ENCODE measurements at places on chromosomes 6 and 20.

GRCh38 chr6:33677143-33677660 is 34.3 kb downstream of the UQCC2 start:
- DNase-seq, result no peak

GRCh38 chr20:41862476-41862875 is 244.3 kb upstream of the CHD6 start:
- no peak for DNase-seq

- DNase-seq, result no peak
Observed at GRCh38 chr20:55760586-55760985, 244.7 kb downstream of the CBLN4 start.

GRCh38 chr6:81889377-81890053 is 137.0 kb upstream of the TENT5A start:
- no peak for DNase-seq

DNA sequence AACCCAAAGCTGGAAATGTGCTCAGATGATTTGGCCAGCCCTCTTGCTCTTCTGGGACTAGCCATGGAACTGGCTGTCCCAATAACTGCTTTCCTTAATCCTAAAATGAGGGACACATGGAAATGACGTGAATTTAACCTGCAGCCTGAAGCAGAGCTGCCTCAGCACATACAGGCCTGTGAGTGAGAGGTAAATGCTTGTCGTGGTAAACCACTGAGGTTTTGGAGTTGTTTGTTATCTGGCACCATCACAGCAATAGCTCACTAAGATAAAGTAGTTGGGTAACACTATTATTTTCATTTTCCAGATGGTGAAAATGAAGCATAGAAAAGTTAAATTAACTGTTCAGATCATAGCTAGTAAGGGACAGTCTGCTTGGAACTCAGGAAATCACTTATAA is 333.4 kb upstream of the CHD6 start:
- DNase-seq, result no peak

GRCh38 chr6:157778719-157779118 is 44.3 kb upstream of the SNX9 start:
- no peak for DNase-seq

DNA sequence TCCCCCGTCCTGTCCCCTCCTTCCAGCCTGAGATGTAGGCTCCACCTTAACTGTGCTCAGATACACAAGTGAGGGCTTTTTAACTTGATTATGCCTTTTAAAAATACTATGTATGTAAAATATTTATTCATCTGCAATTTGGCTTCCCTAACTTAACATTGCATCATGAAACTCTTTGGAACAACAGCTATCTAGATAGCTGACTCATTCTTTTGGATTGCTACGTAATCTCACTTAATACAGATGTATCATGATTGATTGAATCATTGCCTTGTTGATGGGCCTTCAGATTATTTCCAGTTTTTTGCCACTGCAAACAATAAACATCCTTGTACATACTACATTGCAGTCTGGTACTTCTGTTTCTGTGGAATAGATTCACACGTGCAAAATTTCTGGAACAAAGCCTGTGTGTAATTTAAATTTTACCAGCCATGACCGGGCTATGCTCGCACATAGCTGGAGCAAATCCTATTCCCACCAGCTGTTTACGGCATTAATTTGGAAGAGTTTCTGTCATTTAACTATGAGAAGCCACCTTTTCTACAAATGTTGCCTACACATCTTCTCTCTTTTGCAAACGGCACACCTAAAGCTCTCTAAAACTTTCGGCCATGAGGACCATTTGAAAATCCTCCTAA is 6.5 kb downstream of the PRND start:
- DNase-seq, result no peak

- DNase-seq, result no peak
Observed at GRCh38 chr6:131950767-131951575, at the start of gene CCN2. CCN2 (minus strand) TSS chr6:131951372; CDS start chr6:131951172, 200 bp downstream.

- peak; percentile 77 for DNase-seq
Observed at GRCh38 chr20:19786311-19786710, 28.3 kb downstream of the RIN2 start.

GRCh38 chr6:11008821-11009220 is 35.3 kb downstream of the ELOVL2 start:
- no peak for DNase-seq

DNA sequence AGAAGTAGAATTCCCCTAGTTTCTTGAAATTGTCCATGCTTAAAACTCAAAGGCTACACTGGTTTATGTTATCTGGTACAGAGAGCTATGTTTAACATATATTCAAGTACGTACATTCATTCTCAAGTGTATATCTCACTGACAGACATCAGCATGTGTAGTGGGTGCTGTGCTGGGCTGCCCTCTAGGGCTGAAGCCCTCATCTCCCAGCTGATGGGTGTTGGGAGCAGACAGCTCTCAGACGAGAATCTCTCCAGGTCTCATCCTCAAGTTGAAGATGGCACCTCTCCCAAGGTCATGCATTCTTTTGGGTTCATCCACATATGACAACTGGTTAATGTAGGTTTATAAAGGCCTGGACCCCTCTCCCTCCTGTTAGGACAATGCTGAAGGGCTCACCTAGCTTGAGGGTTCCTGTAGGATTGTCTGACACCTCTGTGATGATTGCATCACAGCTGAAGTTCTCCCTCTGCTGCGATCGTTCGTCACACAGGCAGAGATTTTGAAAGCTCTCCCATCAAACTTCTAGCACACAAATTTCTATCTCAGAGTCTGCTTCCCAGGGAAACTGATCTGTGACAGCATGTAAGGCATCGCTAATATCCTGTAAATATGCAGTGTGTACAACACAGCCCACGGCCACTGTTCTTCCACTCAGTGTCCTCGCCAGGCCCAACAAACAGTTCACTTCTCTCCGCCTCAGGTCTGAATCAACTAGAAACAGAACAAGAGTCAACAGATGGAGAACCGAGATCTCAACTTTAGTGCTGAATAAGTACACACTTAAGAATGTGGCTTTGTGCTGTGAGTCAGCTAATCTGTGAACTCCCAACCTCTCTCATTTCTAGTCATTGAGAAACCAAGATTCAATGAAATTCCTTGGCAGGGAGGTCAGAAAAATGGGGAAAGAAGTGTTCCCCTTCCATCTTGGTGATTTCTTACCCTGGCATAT is 43.2 kb downstream of the PREP start:
- DNase-seq, result no peak

DNA sequence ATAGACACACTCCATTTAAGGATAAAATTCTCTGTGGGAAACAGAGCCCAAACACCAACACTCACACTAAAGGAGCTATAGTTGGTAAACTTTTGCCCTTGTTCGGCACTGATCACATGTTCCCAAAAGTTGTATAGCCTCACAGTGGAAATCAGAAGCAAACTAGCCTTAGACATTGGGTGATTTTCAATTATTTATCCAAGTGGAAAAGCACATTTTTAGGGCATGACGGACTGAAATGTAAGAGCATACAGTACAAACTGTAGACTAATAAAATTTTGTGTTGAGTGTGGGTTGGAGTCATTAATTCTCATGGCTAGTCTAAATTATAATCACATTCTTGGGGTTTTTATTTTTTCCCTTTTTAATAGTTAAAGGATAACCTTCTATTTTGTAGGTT is 202.4 kb downstream of the MOXD1 start:
- DNase-seq, result no peak

DNA sequence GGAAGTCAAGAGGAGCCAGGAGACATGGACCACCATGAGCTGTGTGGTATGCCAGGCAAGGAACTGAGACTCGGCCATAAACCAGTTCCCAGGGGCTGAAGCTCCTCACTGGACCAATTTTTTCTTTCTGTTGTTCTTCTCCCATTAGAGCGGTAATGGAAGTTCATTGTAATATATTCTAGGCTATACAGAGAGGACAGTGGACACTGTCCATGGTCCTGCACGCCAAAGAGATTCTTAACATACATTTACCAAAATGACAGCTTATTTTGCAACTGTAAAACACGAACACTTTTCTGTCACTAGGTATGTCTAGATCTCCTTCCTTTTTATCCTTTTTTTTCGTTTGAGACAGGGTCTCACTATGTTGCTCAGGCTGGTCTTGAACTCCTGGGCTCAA is 13.1 kb upstream of the DSN1 start:
- no peak for DNase-seq

DNA sequence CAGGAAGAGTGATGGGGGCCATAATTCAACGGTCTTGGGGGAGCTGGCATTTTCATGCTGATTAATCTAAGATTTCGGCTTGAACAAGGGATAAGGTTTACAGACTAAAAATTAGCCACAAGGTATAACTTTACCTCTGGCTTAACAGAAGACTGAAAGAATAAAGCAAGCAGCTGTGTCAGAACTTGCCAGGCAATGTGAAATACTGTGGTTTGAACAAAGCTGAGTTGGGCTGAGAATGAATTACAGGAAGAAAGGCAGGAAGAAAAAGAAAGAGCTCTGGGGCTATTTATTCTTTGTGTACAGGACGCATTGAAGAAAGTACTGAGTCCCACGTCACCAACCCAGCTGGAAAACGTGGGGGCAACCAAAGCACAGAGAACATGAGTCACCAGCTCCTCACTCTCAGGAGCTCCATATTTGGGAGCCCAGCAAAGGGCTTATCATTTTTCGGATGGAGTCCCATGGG is 121.5 kb upstream of the NEDD9 start:
- DNase-seq, result no peak

GRCh38 chr20:48294196-48294595 is 508.9 kb upstream of the SULF2 start:
- DNase-seq, result no peak

DNA sequence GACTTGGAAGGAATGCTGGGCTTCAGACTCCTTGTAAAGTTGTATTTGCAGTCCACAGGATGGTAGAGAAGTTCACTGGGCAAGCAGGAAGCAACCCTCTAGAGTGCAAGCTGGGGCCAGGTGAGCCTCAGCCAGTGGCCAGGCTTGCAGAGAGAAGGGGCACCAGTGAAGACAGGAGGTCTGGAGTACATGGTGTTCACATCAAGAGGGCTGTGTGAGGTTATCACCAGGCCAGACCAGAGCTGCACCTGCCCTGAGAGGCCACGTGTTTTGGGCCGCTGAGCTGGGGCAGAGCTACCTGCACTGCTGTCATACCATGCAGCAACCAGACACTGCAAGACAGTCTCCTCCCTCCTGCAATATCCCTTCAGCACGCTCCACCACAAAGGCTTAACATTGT is 79.0 kb downstream of the SH3BGRL2 start:
- DNase-seq, result no peak

DNA sequence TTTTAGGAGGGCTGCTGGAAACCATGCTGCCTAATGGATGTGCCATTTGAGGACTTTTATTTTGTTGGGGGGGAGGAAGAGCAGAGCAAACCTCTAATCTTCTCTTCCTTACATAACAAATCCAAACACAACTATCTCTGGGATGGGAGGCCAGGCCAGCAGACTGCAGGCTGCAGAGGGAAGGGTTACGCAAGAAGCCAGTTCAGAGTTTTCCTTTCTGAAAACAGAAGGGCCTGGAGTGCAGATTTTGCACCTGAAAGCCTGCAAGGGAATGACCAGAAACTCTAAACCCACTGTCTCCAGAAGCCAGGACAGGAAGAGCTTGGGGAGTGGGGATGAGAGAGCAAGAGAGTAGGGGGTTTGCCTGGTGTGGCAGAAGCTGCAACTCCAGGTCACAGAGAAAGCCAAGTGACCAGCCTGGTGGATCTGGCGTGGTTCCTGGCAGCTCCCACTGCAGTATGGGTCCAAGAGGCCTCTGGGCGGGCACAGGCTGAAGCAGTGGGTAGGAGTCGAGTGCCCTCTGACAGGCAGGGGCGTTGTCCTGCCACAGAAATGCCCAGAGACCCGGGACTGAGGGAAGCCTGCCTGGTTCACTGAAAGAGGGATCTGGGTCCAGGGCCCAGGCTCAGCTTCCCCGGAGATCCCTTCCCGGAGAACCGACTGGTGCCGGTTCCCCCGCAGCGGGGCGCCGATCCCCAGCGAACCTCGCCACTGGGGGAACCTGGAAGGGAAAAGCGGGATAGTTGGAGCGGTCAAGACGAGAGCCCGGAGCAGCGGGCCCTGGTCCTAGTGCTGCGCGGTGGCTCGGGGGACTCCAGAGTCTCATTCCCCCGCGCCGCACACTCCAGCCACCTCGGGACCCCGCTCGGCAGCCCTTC is 6.7 kb downstream of the MAFB start:
- no peak for DNase-seq

- no peak for DNase-seq
Observed at GRCh38 chr6:135870722-135871121, 19.2 kb downstream of the PDE7B start.

DNA sequence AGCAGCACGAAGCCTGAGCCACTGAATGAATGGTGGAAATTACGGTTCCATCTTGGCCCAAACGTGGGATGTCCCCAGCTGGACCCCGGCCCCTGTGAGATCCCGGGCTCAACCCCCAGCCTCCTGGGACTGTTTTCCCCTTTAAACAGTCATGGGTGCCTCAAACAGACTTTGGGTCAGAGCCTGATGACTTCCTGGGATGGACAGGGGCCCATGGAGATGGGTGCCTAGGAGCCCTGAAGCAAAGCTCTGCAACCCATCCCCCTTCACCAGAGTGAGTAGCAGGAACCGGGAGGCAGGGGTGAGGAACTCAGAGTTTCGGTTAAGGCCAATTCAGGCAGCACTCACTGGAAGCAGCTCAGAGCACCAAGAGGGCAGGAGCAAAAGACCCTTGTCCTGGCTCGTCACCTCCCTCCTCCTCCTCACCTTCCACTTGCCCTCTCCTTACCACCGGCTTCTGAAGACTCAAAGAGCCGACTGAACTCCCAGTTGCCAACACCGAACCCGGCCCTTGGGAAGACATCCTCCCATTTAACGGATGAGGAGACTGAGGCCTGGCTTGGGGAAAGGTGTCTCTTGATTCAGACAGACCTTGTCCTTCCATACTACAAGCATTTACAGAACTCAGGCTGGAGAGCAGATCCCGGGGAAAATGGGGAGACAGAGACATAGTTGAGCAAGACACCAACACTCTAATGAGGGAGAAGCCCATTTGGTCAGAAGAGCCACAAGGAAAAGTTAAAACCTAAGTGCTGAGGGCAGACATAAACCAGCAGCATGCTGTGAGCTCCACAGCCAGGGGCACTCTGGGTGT is 14.9 kb upstream of the TLDC2 start:
- no peak for DNase-seq

- DNase-seq, result no peak
Observed at GRCh38 chr6:2033544-2033943, 211.9 kb downstream of the GMDS start.

GRCh38 chr20:63056236-63057170 is 49.7 kb upstream of the BHLHE23 start:
- DNase-seq, result no peak

GRCh38 chr6:49713346-49713745 is at the start of gene CRISP2:
CRISP2 (minus strand) TSS chr6:49713543; CDS start chr6:49709196, 4,347 bp downstream.
- no peak for DNase-seq

All from NCI-H1694 (cell line).